ENCODE measurements at places on chromosomes 12 and 14. TPM values are rescaled to one million over a fixed set of nuclear protein-coding genes. Genes with fewer than 3 reads are reported as not detected.
A peak's percentile ranks its signal among the peaks of the same experiment; 100 is the strongest.

- DNase-seq = no peak
These were observed 17.6 kb upstream of the EID3 start for GRCh38 chr12:104285740-104286515.

GRCh38 chr12:59803735-59804134, 207.9 kb downstream of the SLC16A7 start:
- DNase-seq = no peak

- peak; percentile 31 for DNase-seq
These were observed at the start of gene FERMT2 for GRCh38 chr14:52950898-52951680. Gene FERMT2, minus strand, starts transcription at chr14:52951050. Its CDS starts 482 bp downstream, at chr14:52950568.

GRCh38 chr12:64716839-64717455, 42.3 kb downstream of the GNS start:
- no peak for DNase-seq

DNA sequence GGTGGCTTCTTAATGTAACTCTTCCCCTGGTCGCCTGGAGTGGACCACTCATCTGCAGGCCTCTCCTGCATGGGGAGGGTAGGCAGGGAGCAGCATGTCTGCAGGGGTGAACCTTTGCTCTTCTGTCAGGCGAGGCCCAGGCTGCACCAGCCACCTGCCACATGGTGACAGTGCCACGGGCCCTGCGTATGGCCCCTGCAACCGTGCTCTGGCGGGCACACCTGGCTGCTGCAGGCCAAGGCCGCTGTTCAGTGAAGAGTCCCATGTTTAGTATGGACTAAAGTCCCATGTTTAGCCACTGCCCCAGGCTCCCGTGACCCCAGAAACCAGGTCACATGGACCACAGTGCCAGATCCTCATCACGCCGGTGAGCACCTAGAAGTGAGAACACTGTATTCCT, 187.0 kb downstream of the ADGRD1 start:
- DNase-seq = no peak

GRCh38 chr12:112606611-112607365, 184.8 kb upstream of the RPH3A start:
- no peak for DNase-seq

GRCh38 chr12:31815096-31815495, 86.3 kb upstream of the AMN1 start:
- DNase-seq = no peak

DNA sequence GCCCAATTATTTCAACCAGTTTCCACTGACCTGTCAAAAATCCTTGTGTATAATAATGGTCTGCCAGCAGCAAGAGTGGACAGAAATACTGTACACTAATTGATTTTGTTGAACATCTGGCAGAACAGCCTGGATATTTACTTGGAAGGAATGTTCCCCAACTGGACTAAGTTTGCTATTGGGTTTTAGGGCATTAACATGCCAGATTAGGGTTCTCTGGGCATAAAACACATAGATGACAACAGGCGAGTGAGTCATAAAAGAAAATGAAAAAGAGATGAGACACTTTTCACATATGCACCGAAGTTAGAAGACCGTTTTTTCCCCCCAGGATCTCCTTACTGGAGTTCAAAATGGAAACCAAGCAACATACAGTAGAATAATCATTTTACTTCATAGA, 236.3 kb upstream of the NAV3 start:
- DNase-seq = no peak

GRCh38 chr12:2160043-2160442, 107.3 kb downstream of the CACNA1C start:
- DNase-seq = no peak

DNA sequence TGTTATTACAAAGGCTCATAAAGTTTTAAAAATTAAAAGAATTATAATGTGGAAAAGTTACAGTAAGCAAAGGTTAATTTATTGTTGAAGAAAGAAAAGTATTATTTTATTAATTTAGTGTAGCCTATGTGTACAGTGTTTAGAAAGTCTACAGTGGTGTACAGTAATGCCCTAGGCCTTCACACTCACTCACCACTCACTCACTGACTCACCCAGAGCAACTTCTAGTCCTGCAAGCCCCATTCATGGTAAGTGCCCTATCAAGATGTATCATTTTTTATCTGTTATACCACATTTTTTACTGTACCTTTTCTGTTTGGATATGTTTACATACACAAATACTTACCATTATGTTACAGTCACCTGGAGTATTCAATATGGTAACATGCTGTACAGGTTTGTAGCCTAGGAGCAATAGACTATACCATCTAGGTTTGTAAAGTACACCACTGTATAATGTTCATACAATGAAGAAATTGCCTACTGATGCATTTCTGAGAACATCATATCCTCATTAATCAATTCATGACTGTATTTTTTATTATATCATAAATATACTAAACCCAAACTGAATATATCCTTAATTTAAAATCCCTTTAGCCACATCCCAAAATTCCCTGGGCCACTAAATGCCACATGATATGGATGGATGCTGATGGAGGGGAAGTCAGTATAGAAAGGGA, 43.6 kb upstream of the NID2 start:
- DNase-seq = no peak

- no peak for DNase-seq
These were observed 8.4 kb downstream of the ACVR1B start for GRCh38 chr12:51959921-51960320.

DNA sequence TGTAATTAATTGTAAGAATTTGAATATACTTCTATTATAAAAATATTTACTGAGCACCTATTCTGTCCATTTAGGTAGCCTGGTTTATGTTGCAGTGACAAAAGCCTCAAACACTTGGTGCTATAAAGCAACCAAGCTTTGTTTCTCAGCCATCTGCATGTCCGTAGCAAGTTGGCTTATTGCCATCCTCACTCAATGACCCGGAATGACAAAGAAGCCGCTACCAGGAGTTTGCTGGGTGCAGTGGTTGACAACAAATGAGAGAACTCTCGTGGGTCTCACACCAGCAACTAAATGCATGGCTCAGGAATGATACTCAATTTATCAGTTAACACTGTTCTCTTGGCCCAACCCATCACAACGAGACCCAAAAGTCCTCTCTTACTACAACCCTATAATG, 553.1 kb downstream of the DIO2 start:
- no peak for DNase-seq

- no peak for DNase-seq
These were observed 3.0 kb downstream of the ARG2 start for GRCh38 chr14:67622675-67623074.

- peak; percentile 27 for DNase-seq
These were observed 17.7 kb downstream of the SPPL3 start for GRCh38 chr12:120886199-120887018.

DNA sequence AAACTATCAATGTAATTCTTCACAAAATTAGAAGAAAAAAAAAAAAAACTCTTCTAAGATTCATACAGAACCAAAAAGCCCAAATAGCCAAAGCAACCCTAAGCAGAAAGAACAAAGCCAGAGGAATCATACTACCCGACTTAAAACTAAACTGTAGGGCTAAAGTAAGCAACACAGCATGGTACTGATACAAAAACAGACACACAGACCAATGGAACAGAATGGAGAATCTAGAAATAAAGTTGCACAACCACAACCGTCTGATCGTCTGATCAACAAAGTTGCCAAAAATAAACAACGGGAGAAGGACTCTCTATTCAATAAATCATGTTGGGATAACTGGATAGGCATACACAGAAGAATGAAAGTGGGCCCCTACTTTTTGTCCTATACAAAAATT, 16.9 kb downstream of the CDK17 start:
- no peak for DNase-seq

DNA sequence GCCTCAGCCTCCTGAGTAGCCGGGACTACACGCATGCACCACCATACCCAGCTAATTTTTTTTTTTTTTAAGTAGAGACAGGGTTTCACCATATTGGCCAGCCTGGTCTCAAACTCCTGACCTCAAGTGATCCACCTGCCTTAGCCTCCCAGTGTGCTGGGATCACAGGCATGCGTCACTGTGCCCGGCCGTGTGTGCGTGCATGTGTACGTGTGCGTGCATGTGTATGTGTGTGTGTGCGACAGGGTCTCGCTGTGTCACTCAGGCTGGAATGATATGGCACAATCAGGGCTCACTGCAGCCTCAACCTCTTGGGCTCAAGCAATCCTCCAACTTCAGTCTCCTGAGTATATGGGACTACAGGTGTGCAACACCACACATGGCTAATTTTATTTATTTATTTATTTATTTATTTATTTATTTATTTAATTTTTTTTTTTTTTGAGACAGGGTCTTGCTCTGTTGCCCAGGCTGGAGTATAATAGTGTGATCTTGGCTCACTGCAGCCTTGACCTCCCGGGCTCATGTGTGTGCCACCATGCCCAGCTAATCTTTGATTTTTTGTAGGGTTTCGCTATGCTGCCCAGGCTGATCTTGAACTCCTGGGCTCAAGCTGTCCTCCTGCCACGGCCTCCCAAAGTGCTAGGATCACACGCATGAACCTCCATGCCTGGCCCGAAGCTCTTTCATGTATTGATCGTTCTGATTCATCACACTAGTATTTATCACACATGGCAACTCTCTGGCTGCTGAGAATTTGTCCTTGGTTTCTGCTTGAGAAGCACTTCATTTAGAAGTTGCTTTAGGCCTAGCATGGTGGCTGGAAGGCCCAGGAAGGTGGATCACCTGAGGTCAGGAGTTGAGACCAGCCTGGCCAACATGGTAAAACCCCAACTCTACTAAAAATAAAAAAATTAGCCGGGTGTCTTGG, 35.9 kb upstream of the CLIP1 start:
- DNase-seq = no peak

GRCh38 chr12:69120354-69120753, 119.0 kb upstream of the CPSF6 start:
- DNase-seq = no peak

- peak; percentile 80 for DNase-seq
These were observed at the start of gene PPP4R4 for GRCh38 chr14:94173885-94174603. Gene PPP4R4, plus strand, starts transcription at chr14:94174322. Its CDS starts 144 bp downstream, at chr14:94174466.

- DNase-seq = no peak
These were observed 5.0 kb downstream of the PSMA3 start for GRCh38 chr14:58249611-58250010.

GRCh38 chr12:68199127-68199526, 26.5 kb downstream of the IL26 start:
- no peak for DNase-seq

- DNase-seq = no peak
These were observed 6.7 kb downstream of the HOXC5 start for GRCh38 chr12:54039417-54040147.

DNA sequence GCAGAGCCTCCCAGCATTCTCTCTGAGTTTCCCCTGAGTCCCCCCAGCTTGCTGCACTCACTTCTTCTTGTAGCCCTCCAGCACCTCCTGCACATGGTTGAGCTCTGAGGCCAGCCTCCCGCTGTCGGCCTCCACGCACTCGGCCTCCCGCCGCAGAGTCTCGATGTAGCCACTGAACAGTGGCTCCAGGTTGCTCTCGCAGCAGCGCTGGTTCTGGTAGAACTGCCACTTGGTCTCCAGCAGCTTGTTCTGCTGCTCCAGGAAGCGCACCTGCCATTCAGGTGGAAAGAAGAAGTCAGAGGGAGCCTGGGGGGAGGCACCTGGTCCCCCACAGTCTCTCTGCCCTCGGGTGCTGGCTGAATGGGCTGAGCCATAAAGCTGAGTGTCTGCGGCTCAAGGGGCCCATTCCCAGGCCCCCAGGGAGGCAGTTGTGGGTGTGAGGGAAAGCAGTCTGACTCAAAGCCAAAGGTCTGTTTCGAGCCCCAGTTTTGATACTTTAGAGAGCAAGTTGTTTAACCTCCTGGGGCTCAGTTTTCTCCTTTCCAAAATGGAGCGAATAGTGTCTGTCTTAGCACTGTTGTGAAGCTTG, 2.3 kb downstream of the KRT85 start:
- no peak for DNase-seq

GRCh38 chr14:28690029-28690692, 76.4 kb upstream of the FOXG1 start:
- DNase-seq = no peak

DNA sequence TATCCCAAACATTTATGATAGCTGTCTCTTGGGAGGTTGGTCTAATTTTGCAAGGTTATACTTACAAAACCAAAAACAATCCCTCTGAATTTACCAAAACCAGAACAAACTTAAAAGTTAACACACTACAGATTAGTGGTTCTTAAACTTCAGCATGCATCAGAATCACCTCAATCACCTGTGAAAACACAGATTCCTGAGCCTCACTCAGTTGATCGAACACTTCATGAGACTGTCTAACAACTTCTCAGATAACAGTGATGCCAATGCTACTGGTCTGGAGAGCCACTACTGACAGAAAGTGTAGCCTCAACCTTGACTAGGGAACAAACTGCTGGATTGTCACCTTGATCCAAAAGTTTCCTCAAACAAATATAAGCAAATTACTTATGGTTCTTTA, 44.2 kb downstream of the ATP2B1 start:
- DNase-seq = no peak

DNA sequence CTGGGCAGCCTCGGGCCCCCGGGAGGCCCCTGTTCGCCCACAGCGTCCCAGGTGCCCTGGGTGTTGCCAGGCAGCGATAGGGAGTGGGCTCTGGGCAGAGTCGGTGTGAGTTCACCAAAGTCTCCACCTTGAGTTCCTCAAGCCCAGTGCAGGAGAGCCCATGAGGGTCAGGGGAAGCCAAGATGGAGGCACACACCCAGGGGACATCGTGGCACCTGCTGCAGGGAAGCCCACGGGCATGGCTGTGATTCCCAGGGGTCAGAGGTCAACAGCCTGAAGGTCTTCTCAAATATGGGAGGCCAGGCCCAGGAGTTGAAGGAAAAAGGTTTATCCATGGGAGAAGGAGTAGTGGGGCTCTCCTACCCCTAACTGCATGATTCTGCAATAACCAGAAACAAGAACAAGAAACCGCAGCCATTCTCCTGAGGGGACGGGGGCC, 148.8 kb downstream of the ADGRD1 start:
- DNase-seq = no peak

- DNase-seq = no peak
These were observed 142.7 kb downstream of the CHST11 start for GRCh38 chr12:104599272-104600035.

DNA sequence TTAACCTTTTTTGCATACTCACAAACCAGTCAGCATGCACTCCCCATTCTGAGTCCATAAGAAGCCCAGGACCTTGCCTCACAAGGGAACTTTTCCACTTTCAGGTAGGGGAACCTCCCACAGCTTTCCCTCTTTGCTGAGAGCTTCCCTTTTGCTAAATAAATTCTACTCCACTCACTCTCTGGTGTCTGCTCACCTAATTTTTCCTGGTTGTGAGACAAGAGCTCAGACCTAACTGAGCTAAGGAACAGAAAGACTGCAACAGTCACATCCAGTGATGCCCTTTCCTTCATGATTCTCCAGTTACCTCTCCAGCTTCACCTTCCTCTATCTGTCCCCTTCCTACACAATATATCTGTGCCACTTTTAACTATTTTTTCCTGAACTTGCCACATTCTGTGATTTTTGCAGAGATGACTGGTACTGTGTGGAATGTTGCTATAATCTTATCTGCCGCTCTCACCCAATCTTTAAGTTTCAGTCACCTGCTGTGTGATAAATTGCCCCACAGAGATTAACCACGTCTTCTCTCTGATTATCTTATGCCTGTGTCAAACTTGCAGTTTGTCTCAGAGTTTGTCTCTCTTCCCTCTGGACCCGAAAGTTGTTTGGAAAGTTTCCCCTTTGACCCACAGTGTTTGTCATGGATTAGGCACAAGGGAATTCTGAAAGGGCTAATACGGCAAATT, 737.1 kb upstream of the FLRT2 start:
- DNase-seq = no peak

The BCL11B gene
- 61.5 TPM for total RNA-seq

The KLHL33 gene
- total RNA-seq = 0.25 TPM

The CD27 gene
- total RNA-seq = 3.1 TPM

The PTPRB gene
- 2.3 TPM for total RNA-seq

The MSI1 gene
- not detected for total RNA-seq

The KRT4 gene
- total RNA-seq = not detected

The NEUROD4 gene
- total RNA-seq = not detected

The OR4K5 gene
- not detected for total RNA-seq

The GPRC5A gene
- total RNA-seq = 0.28 TPM

The SERPINA6 gene
- total RNA-seq = not detected

The RAB15 gene
- total RNA-seq = 1.7 TPM

The GRIN2B gene
- not detected for total RNA-seq

All from natural killer cell (primary cell).